ENCODE measurements at places on chromosomes 5 and 9. TPM values are rescaled to one million over a fixed set of nuclear protein-coding genes. Genes with fewer than 3 reads are reported as not detected.

Gene CXXC5
- polyA plus RNA-seq: 36.4 TPM

Gene C9
- polyA plus RNA-seq: not detected

Gene IL5
- not detected for polyA plus RNA-seq

Gene PRSS3
- 986 TPM for polyA plus RNA-seq

Gene SHISAL2B
- polyA plus RNA-seq: 14.3 TPM

Gene WDR31
- 1.2 TPM for polyA plus RNA-seq

Gene MARCOL
- polyA plus RNA-seq: not detected

Gene PLCXD3
- polyA plus RNA-seq: 3.0 TPM

Gene PTPRD
- 2.1 TPM for polyA plus RNA-seq

Gene CCDC192
- not detected for polyA plus RNA-seq

Gene CEL
- polyA plus RNA-seq: 2,560 TPM

Gene STPG3
- polyA plus RNA-seq: 0.23 TPM

Gene CRHBP
- polyA plus RNA-seq: 0.61 TPM

Gene SPATA31D4
- not detected for polyA plus RNA-seq

Gene HRH2
- 0.34 TPM for polyA plus RNA-seq

Gene ANKRD31
- polyA plus RNA-seq: 0.12 TPM

Gene ZCCHC9
- polyA plus RNA-seq: 14.7 TPM

Gene IL4
- polyA plus RNA-seq: not detected

Gene FGF18
- 0.52 TPM for polyA plus RNA-seq

Gene FBP2
- 0.49 TPM for polyA plus RNA-seq

Gene IL9
- not detected for polyA plus RNA-seq

Gene PCDHB14
- 2.8 TPM for polyA plus RNA-seq

Gene OCLN
- polyA plus RNA-seq: 12.9 TPM

Gene NUTM2G
- not detected for polyA plus RNA-seq

Gene LRRC19
- not detected for polyA plus RNA-seq

Gene LCN12
- 9.0 TPM for polyA plus RNA-seq

Gene EPB41L4B
- polyA plus RNA-seq: 37.0 TPM

Gene CER1
- polyA plus RNA-seq: 0.12 TPM
